ENCODE measurements at places on chromosomes 1 and 21. TPM values are rescaled to one million over a fixed set of nuclear protein-coding genes. Genes with fewer than 3 reads are reported as not detected.

DNA sequence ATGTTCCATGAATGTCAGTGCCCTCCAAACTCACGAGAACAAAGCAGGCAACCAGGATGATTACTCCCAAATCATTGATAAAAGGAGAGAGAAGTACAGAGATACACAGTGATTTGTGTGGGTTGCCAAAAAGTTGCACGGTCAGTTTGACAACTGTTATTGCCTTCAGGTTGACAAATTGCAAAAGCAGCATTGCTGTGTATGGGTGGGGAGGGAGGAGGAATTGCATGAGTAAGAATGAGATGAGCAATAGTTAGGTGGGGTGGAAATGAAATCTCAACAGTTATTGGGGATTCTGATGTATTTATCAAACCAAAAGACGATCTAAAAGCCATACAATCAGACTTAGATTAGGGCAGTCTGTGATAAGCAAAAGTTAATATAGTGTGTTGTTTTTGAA, 93.7 kb downstream of the NTMT2 start:
- DNase-seq, result no peak

GRCh38 chr1:9555942-9556341, 16.7 kb downstream of the SLC25A33 start:
- DNase-seq, result no peak

DNA sequence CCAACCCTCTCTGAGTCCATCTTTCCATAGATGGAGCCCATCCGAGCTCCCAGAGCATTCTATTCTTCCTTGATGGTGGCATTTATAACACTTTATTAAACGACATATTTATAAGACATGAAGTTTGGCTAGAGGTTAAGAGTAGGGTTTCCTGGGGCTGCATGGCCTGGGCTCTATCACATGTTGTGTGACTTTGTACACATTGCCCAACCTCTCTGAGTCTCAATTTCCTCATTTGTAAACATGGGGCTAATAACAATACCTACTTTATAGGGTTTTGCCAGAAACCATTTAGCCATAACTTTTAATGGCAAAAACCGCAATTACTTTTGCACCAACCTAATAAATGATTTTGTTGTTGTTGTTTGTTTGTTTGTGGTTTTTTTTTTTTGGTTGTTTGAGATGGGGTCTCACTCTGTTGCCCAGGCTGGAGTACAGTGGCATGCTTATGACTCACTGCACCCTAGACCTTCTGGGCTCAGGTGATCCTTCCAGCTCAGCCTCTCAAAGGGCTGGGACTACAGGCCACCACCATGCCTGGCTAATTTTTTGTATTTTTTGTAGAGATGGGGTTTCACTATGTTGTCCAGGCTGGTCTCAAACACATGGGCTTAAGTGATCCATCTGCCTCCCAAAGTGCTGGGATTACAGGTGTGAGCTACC, 13.9 kb upstream of the ASAP3 start:
- DNase-seq, result no peak

The NR1I3 gene
- polyA plus RNA-seq, result 4.2 TPM

DNA sequence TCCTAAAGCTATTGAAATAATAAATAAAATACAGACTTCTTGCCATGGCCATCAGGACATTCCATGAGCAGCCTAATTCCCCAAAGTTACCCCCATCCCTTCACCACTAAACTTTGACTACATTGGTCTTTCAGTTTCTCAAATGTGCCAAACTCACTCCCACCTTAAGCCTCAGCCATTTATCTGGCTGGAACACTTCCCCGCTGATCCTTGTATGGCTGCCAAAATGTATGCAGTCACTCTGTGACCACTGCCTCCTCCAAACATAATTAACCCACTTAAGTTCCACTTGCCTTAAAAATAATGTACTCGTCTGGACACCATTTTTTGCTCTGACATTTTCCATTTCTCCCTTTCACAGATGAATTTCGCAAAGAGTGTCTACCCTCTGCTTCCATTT, 407.4 kb downstream of the NTNG1 start:
- DNase-seq, result no peak

The DMRTA2 gene
- polyA plus RNA-seq, result not detected

DNA sequence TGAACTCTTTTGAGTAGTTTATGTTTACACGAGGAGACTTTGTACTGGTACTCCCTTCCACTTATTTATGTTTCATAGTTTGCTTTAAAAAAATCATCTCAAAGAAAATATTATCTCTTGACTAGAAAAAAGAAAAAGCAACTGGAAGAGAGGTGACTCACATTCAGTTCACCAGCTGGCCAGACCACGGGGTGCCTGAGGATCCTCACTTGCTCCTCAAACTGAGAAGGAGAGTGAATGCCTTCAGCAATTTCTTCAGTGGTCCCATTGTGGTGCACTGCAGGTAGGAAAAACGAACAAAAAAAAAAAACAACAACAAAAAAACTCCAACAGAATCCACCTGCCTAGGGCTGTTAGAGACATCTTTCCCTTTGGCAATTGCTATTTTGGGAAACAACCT, 102.9 kb downstream of the PTPRC start:
- no peak for DNase-seq

DNA sequence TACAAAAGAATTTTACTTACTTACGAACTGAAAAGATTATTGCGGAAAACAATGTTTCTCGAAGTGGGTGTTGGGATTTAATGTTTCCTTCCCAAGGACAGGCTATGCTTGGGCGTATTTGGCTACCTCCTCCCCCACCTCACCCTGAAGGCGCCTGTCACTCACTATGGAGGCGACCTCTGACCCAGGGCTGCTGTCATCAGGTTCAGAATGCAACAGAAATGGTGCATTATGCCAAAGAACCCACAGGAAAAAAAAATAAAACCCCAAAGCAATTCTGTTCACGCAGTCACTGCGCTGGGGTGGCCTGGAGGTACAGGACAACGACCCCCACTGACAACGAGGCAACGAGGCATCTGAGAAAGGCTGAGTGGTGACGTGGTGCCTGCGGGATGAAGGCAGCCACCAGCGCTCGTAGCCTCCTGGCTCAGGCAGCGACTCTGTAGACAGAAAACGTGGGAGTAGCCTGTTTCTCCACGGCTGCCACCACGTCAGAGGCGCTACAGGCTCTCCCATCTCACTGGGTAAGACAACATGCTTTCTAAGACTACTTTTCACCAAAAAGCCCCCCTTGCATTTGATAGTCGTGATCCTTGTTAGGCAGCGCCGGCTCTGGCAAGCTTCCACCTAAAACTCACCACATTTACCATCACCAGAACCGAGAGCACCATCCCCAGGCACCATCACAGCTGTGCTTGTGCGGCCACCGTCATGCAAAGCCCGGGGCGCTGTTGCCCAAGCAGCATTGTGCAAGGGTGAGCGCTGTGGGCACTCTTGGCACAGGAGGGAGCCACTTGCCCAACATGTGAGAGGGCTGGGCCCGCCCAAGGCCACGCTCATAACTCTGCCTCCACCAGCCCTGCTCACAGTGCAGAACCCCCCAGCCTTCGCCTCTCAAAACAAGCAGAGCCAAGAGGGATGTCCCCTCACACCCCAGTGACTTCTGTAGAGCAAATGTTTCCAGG, 14.3 kb downstream of the NADK start:
- DNase-seq, result no peak

The UBE2U gene
- not detected for polyA plus RNA-seq

DNA sequence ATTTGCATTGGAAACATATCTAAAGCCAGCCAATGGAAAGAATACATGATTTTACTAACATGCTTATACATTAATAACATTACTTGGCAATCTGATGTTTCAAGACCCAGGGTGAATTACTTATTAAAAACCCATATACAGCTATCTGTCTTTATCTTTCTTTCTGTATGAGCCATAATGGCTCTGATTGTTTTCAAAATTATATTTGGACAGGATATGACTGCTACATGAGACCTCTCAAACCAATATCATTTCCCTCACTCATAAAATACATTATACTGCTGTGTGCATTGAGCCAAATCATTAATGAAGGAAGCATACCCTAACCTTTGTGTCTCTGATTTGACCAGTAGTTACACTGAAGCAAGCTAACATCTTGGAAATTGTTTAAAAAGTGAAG, 205.9 kb upstream of the DPYD start:
- DNase-seq, result no peak

The TCEANC2 gene
- 9.6 TPM for polyA plus RNA-seq

DNA sequence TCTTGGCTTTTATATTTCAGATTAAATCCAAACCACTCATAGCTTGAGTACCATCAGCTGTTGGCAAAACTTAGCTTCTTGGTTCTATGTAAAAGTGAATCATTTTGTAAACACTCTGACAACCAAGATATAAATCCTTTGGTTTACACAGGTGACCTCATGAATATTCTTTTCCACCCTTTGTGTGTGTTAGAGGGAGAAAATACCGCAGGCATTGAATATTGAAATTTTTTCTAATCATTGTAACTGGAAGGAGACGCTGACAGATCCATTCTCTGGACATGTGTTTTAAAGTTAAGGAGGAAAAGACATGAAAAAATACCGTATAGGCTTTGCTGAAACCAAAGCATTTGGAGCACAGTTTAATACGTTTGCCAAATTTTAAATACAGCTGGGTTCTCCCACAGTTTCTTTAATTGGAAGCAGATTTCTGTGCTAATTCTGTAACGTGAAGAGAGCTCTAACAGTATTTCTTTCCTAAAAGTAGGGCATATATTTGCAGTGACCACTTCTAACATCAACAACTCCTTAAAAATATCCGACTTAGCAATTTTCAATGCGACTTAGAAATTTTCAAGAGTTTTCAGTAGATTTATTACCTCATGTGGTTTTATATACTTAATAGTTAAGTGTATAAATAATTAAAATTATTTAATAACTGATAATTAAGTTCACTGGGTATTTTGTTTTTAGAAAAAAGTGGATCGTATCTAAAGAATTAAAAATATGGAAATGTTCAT, 388.2 kb downstream of the USP25 start:
- no peak for DNase-seq

DNA sequence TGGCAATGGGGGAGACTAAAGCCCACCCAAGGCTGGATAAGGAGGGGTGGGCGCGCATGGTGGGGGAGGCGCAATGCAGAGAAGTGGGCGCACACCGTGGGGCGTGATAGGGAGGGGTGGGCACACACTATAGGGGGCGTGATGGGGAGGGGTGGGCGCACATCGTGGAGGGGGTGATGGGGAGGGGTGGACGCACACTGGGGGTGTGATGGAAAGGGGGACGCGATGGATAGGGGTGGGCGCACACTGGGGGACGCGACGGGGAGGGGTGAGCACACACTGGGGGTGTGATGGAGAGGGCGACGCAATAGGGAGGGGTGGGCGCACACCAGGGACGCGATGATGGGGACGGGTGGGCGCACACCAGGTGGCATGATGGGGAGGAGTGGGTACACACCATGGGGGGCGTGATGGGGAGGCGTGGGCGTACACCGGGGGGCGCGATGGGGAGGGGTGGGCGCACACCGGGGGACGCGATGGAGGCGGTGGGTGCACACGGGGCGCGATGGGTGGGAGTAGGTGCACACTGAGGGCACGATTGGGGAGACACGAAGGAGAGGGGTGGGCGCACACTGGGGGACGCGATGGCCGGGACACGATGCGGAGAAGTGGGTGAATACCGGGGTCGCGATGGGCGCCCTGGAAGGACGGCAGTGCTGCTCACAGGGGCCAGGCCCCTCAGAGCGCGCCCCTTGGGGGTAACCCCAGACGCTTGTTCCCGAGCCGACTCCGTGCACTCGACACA, 929 bp downstream of the SUMO3 start:
- DNase-seq, result no peak

- no peak for DNase-seq
Measured at GRCh38 chr1:111370871-111371270, 56.7 kb downstream of the OVGP1 start.

DNA sequence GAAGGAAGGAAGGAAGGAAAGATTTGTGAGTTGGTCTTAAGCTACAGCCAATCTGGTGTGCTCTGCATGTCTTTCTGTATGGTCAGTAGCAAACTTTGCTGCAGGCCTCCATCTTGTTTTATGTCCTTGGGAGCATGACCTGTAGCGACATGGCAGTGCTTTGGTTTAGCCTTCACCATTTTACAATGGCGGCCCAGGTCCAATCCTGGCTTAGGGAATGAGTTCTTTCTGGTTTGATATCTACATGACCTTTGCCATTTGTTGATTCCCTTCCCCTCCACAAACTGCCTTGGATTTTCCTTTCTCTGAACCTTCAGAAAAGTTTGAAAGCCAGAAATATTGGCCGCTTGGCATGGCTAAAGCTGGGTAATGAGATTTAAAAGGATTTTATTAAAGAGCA, 30.5 kb upstream of the TSPEAR start:
- no peak for DNase-seq

DNA sequence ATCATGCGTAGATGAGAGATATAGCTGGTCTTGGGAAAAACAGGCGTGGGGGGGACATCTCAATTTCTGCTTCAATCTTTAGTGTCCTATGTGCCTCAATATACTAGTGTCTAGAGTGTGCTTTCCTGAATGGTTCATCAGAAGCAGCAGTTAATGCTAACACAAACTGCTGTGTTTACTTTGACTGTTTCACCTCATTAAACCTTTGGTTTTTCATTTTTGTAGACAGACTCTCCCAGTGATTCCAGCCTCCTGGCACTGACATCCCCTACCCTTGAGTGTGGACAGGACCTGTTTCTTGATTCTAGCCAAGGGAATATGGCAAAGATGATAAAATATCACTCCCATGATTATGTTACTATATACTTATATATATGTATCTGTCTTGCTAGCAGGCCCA, 37.6 kb downstream of the ZYG11A start:
- no peak for DNase-seq

DNA sequence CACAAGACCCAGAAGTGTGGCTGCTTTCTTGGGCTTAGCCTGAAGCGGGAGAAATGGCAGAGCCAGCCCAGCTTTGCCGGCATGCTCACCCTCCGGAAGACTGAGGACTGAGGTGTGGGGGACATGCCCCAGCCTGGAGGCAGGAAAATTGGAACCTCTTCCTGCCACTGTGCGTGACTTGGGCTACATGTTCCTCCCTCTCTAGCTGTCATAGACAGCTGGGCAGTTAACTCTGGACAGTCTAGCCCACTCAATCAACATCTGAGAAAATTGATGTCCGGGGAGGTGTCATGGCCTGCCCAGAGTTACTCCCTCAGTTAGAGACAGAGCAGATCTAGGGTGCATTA, 59.7 kb downstream of the UBE2T start:
- no peak for DNase-seq

DNA sequence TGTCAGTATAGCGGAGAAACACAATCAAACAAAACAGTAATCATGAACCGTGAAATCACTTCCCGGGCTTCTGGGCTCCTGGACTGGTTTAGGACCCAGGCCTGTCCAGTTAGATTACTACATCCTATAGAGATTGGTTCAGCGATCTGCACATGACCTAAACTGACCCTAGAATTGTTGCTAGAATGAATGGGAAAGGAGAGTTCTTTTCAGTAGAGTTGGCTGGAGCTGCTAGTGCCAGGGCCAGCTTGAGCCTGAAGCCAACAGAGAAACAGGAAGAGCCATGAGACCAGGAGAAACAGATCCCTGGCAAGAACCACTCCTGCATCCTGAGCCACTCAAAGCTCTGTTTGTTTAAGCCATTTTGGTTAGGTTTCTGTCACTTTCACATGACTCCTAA, 474.3 kb upstream of the C1orf87 start:
- no peak for DNase-seq

DNA sequence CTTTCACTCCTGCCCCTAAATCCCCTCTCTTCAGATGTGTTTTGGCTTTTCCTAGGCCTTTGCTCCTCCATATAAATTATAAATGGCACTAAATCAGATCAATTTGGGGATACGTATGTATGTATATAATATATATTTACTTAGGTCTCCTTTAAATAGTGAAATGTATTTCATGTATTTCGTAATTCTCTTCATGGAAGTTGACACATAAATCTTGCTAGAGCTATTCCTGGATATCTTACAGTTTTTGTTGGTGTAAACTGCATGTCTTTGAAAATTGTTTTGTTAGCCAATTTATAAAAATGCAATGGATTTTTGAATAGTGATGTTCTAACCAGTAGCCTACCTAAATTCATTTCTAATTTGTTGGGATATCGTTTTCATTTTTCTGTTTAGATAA, 9.0 kb downstream of the RPF1 start:
- no peak for DNase-seq
